Fibroblast of mammary gland (primary cell): ENCODE measurements at places on chromosomes 2 and 18.

DNA sequence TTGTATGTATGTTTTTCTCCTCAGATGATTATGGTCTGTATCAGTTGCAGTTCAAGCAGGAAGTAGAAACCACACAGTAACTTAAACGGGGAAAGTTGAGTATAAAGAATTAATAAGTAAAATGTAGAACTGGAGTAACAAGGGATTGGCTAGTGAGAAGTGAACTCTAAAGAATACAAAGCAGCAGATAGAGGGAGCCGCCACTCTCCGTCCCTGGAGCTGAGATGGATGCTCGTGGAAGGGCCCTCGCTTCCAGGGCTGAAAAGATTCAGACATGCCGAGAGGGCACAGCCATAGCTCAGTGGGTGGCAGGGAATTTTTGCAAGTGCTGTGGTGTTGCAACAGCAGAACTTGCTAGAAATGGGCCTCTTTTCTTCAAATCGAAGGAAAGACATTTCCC, 155.8 kb downstream of the COL6A3 start:
- peak; percentile 26 for DNase-seq

- no peak for DNase-seq
Measured at GRCh38 chr2:167388497-167388896, 500.2 kb downstream of the XIRP2 start.

GRCh38 chr18:59096098-59096789, 43.4 kb upstream of the SEC11C start:
- DNase-seq, result no peak

- DNase-seq, result no peak
Measured at GRCh38 chr2:98730707-98731040, 258 bp downstream of the MGAT4A start.

DNA sequence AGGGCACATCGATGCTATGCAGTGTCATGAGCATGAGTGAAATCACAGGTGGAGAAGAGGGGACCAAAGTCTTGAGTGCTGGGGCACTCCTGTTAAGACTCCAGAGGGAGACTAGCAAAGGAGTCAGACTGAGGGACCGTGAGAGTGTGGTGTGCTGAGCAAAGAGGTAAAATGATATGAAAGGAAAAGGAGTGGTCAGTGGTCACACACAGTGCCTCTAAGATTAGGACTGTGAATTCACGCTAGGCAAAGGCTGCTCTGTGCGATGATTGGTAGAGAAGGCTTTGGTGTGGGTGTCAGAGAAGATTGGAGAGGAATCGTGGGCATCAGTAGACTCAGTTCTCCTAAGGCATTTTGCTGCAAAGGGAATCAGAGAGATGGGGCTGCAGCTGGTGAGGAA, 12.8 kb downstream of the SOCS6 start:
- DNase-seq, result no peak

DNA sequence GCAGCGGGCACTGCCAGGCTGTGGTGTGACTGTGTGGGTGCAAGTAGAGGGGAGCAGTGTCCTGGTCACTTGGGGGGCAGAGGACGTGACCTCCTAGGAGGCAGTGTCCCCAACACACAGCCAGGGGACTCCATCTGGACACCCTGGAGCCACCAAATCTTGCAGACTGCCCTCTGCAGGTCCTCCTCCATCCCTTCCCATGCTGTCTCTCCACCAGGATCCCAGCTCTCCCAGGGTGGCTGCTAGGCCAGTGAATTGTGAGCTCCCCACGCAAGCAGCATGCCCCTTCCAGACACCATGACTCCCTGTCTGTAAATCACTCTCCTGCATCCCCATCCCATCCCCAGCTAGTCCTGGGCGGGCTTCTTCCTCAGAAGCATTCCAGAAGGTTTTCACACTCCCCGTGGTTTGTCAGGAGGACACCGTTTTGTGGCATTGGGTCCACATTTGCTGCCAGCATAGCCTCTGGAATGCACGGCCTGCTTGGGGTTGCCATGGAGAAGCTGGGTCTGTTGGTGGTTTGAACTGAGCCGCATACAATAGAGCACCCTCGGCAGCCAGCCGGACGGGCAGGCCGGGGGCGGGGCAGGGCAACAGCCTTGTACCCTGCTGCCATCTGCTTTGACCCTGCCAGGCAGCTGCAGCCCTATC, 210.7 kb downstream of the KLHL29 start:
- DNase-seq, result no peak

- DNase-seq, result no peak
Measured at GRCh38 chr2:104120171-104120570, 733.7 kb upstream of the POU3F3 start.

- no peak for DNase-seq
Measured at GRCh38 chr2:212089873-212090272, 448.7 kb downstream of the ERBB4 start.

- peak; percentile 94 for DNase-seq
Measured at GRCh38 chr18:58117786-58118403, 73.9 kb downstream of the NEDD4L start.

DNA sequence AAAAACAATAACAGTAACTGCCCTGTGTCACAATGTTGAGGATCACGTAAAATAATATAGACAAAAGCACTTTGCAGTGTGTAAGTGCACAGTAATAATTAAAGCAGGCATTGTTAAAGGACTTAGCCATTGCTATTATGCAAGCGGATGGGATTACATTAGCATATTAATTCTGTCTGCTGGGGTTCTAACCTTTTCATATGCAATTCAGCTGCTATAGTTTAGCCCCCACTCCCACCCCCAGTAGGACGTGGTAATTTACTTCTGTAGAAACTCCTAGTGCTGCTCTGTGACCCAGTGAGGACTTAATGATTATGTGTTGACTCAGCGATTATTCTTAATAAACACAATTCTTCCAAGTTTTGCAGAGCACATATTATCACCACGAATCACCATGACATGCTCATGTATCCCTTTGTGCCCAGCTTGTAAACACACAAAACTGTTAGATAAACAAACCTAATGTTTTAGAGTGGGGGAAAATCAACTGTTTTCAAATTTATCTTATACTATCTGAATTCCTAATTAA, 5.1 kb upstream of the ADAM23 start:
- DNase-seq, result peak; percentile 39

DNA sequence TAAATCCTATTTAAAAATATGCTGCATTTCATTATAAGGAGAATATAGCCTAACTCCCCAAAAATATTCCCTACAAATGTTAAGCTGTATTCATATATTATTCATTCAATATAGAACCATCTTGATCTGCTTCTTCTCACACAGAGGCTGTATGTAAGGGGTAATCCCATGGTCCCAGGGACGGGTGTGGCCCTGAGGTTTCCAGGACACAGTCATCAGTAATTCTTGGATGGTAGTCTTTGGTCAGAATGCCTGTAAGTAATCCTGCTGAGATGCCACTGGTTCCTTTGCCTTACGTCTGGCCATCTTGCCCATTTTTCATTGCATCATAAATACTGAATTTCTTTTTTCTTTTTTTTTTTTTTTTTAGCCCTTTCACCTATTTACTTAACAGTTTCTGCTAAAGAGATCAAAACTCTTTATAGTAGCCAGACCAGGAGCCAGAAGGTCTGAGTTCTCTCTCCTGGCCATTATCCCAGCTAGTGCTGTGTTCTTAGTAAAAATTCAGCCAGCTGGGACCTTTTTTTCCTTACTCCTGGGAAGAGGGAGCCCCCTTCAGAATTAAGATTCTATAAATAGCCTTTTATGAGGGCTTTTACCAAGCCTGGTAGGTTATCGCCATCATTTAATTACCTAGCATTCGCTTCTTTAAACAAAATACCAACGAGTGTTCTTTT, 134.9 kb downstream of the SOX11 start:
- DNase-seq, result no peak

- DNase-seq, result peak; percentile 26
Measured at GRCh38 chr2:228827056-228827700, 443.9 kb downstream of the PID1 start.

GRCh38 chr2:70717431-70718038, 50.5 kb downstream of the ADD2 start:
- no peak for DNase-seq

- peak; percentile 85 for DNase-seq
Measured at GRCh38 chr18:43863180-43863579, 585.9 kb upstream of the SYT4 start.
